ENCODE measurements at places on chromosomes 4 and X. TPM values are rescaled to one million over a fixed set of nuclear protein-coding genes. Genes with fewer than 3 reads are reported as not detected.

GRCh38 chr4:102578819-102579218, 77.7 kb downstream of the NFKB1 start:
- no peak for DNase-seq

GRCh38 chrX:76427560-76428242, at the start of gene MAGEE1:
TSS of gene MAGEE1 (plus strand) at chrX:76427710. CDS start at chrX:76427931, 221 bp downstream.
- DNase-seq: no peak

- DNase-seq: no peak
Observed at GRCh38 chr4:129668092-129668491, 572.1 kb downstream of the C4orf33 start.

- DNase-seq: no peak
Observed at GRCh38 chr4:73248416-73248815, 10.2 kb downstream of the ANKRD17 start.

RAB28 gene
- 13.6 TPM for polyA plus RNA-seq

- DNase-seq: no peak
Observed at GRCh38 chr4:5784960-5785611, 74.1 kb downstream of the EVC start.

CLIC2 gene
- 1.2 TPM for polyA plus RNA-seq

- no peak for DNase-seq
Observed at GRCh38 chrX:100487795-100488194, 77.7 kb upstream of the PCDH19 start.

GRCh38 chrX:154068560-154068959, 29.0 kb downstream of the MECP2 start:
- no peak for DNase-seq

GRCh38 chr4:139599076-139599475, 43.1 kb upstream of the SETD7 start:
- DNase-seq: no peak

All from AG04450 (cell line).